ENCODE measurements at places on chromosomes 11 and 22.
A peak's percentile ranks its signal among the peaks of the same experiment; 100 is the strongest.

DNA sequence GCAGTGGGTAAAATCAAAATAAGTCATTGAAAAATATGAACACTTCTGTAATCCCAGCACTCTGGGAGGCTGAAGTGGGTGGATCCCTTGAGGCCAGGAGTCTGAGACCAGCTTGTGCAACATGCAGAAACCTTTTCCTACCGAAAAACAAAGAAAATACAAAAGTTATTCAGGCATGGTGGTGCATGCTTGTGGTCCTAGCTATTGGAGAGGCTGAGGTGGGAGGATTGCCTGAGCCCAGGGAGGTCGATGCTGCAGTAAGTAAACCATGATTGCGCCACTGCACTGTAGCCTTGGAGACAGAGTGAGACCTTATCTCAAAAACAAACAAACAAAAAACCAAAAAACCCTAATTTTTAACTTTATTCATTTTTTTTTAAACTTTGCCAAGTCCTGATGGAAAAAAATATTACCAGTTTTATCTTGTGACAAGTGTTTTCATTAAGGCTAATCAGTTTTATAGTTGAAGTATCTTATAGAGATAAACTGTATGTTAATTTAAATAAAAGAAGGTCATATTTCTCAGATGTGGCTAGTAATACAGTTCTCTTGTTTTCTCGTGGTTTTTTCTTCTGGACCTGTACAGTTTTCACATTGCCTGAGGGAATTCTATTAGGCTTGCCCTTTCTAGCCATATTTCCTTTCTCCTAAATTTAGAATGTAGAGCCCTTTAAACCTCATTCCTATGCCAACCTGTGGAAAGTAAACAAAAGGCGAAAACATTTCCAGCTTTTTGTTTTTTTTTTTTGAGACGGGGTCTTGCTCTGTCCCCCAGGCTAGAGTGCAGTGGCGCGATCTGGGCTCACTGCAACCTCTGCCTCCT lies 9.4 kb downstream of the HIPK3 start:
- DNase-seq = no peak

DNA sequence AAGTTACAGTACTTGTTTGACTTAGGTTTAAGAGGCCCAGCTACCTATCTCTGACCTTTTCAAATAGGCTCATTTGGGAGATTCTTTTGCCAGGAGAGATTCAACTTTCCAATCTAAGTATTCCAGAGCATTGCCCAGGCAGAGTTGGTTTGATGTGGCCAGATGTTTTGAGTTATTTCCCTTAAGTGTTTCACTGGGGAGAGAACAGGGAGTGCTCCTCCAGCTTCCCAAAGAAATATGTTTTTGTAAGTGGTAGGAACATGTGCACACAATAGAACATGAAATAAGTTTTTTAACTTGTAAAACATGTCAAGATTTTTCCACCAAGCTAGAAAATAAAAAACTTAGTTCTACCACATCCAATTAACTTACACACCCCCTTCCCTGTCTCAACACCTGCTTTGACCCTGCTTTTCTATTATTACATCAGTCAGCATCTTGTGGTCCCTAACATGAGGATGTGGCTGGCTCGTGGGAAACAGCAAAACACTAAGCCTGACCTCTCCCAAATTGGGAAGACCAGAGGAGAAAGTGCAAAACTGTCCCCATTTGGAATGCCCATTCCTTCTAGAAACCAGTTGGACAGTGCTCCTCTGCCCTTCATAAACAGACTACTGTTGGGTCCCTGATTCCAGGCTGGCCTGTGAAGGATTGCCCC lies 70.4 kb upstream of the RASSF10 start:
- no peak for DNase-seq

- DNase-seq = no peak
These were observed 44.4 kb upstream of the SLC22A12 start for GRCh38 chr11:64546600-64546999.

- no peak for DNase-seq
These were observed 143.1 kb upstream of the CARD18 start for GRCh38 chr11:105282658-105283057.

DNA sequence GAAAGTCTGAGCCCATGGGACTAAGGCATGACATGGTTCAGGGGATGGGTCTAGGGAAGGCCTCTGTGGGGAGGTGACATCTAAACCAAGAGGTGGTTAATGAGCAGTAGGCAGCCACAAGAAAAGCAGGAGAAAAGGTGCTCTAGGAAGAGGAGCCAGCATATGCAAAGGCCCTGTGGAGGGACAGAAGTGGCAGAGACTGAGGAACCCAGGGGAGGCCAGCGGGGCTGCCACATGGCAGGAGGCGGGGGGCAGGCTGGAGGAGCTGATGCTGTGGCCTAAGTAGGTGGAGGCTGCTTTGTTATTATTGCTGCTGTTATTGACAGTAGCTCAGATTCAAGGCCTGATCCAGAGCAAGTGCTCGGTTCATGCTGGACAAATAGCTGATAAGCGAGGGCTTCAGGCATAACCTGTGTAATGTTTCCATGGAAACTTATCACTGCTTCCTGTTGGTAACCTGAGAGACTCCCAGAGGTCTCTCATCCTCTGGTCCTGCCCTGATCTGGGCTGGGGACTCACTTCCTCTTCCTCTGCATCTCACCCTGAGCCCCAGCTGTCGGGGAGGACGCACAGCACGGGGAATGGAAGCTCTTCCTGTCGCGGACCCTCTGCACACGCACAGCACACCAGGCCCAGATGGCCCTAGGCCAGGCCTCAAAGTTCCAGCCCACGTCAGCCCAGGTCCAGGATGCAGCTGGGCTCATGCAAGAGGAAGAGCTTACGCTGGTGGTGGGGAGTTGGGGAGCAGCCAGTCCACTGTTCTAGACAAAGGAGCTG lies 75.2 kb upstream of the TP53I11 start:
- peak; percentile 30 for DNase-seq

DNA sequence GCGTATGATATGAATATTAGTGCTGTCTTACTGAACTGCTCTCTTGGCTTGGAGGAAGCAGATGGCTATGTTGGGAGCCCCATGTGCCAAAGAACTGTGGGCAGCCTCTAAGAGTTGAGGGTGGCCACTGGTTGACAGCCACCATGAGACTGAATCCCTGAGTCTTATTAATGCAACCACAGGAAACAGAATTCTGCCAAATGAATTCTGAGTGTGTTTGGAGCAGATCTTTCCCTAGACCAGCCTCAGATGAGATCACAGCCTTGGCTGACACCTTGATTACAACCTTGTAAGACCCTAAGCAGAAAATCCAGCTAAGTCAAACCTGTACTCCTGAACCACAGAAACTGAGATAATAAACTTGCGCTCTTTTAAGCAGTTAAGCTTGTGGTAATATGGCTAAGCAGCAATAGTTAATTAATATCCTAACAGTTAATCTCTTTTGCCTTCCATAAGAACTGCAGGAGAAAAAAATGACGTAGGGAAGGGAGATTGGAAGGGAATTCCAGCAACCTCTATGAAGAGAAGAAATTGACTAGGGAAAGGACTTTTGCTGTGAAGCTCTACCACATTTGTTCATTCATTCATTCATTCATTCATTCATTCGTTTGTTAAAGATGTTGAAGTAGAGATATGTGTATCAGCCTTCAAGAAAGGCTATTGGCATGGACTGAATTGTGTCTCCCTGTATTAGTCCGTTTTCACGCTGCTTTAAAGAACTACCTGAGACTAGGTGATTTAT lies 26.8 kb downstream of the ADM start:
- DNase-seq = no peak

GRCh38 chr11:57430952-57431351 lies 4.0 kb upstream of the SLC43A3 start:
- DNase-seq = no peak

GRCh38 chr11:61075891-61076290 lies 26.4 kb upstream of the CD5 start:
- DNase-seq = no peak

- DNase-seq = no peak
These were observed 8.9 kb downstream of the CNTF start for GRCh38 chr11:58631378-58631777.

GRCh38 chr11:132962041-132962440 lies 570.3 kb downstream of the OPCML start:
- no peak for DNase-seq

DNA sequence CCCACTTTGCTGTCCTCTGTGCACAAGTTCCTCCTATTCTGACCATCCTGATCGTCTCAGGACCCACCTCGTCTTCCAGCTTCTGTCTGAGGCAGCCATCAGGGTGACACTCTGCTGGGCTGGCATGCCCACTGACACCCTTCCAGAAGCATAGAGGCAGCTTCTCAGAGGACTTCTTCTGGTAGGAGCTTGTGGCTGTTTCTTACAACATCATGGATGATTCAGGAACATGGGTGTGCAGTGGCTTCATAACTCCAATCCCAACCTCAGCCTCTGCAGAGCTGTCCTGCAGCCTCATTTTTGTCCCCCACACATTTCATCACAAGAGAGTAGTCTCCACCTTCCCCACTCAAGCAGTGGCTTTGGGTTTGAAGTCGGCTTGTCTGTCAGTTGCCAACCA lies 20.9 kb upstream of the CTR9 start:
- no peak for DNase-seq

DNA sequence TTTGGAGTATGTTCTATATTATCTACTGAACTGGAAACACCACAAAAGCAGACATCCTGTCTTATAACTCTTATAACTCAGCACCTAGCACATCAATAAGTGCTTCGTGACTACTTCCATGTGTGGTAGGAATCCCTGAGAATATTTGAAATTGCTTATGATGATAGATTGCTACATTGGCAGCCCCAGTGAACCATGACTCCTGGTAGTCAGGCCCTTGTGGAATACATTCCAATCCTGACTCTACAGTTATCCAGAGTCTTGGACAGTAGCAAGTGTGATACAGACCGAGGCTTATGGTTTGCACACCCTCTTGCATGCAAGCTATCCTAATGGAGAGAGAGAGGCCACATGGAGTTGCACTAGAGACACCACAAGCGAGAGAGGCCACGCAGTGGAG lies 59.5 kb upstream of the PHF21A start:
- no peak for DNase-seq

DNA sequence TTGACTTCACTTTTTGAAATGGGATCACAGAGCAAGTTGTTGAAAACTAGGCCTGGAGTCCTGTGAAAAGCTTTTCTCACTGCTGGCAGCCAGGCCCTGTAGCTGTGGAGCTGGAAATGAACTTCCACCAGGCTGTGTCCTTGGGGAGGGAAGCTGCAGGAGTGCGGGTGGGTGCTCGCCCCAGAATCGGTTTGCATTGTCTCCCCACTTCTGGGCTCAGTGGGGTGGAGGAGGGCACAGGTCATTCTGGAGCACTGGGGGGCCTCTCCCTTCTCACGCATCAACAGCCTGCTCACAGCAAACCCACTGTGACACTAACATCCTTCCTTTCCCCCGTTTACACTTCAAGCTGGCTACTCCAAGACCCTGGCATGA lies 15.2 kb downstream of the GLB1L2 start:
- no peak for DNase-seq

GRCh38 chr11:117769533-117769932 lies 27.5 kb downstream of the DSCAML1 start:
- DNase-seq = no peak

- DNase-seq = no peak
These were observed 21.4 kb downstream of the MRPL23 start for GRCh38 chr11:1968454-1969002.

DNA sequence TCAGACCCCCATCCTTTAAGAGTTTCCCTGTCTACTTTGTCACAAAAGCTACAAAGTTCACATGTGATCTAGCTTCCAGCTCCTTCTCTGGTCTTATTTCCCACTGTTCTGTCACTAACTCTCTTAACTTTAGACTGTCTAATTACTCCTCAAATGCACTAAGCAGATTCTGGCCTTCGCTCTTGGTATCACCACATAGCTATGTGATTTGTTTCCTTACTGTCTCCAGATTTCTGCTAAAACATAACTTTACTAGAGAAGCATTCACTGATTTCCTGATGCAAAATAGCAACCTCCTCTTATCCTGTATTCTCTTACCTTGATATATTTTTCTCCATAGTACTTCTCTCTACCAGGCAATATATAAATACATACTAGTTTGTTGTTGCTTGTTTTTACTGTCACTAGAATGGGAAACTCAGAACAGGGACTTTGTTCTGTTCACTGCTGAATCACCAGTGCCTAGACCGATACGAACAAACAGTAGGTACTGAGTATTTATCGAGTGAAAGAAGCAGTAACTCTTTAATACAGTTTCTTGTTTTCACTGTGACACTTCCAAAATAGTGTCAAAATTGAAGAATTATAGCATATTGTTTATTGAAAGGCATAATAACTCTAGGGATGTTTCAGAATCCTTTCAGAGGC lies 205.6 kb downstream of the DDX10 start:
- no peak for DNase-seq

DNA sequence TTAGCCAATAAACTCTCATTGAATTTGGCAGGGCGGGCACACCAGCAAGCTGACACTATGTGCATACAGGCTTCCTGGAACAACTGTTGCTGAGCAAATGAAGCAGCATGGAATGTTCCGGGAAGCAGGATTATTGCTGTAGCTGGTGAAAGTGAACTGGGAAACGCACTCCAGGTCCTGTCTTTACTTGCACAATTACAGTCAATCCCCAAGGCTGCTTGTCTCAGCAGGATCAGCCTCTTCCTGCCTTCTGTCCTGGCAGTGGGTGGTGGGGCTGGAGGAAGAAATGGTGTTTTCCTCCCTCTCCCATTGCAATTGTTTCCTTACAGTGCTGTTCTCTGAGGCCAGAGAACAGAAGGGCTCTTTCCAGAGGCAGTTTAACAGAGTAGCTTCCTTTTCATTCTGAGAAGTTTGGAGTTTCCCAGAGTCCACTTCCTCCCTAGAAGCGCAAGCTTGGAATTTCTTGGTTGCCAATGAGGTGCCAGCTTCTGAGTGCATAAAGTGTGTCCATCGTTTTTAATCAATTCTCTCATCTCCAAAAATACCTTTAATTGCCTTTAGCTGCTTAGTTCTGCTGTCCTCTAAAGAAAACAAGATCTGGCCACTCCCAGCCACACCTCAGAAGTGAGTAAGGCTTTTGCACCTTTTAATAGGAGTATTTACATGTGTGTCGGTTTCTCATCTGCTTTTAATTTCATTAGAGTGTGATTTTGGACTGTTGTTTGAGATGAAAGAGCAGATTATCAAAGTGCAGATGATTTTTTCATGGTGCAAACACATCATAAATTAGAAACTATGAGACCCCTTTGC lies 19.9 kb downstream of the CD44 start:
- no peak for DNase-seq

DNA sequence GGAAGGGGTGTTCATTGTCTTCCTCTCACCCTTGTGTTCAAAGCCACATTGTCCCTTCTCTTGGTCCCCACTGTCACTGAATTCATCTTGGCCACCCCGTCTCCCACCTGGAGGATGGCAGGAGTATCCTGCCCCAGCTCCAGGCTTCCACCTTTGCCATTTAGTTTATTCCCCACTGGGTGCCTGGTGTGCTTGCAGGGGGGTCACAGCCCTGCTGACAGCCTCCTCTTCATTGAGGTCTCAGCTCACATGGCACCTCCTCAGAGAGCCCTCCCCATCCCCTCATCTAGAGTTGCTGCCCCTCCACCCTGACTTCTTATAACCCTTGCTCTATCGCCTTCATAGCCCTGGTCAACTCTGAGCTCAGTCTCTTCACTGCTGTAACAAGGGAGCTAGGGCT lies 36.6 kb downstream of the KIAA1671 start:
- no peak for DNase-seq

DNA sequence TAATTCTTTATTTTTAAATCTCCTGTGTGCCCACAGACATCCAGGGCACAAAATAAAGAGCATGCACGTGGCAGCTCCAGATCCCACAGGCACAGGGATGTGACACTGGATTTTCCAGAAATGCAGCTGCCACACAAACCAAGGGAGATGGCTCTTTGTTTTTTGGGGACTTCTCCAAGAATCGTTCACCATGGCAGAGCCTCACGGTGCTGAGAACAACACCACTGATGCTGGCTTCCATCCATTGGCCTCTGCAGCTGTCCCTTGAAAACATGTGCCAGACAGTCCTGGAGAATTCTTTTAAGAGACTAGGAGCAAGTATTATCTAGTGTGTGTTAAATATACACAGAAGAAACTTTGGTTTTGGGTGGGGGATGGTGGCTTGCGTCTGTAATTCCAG lies 108.4 kb upstream of the SLC22A12 start:
- DNase-seq = no peak

Data from frontal cortex (tissue), 4 donors.